ENCODE measurements at places on chromosomes 11 and 22.

DNA sequence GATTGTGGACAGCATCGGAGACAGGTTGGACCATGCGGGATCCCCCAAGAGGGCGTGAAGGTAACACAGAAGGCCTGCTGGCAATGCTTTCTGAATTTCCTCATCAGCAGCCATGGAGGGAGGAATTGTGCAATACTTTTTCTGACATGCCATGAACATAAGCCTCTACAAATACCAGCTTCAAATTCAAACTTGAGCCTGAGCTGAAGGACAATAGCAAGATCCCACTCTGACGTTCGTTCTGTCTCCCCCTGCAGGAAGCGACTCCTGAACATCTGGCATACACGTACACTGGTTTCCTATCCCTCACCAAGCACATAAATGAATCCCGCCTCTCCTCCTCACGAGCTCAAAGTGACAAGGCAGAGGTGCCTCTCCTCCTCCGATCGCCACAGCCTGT is 312.2 kb downstream of the BRD1 start:
- no peak for DNase-seq

DNA sequence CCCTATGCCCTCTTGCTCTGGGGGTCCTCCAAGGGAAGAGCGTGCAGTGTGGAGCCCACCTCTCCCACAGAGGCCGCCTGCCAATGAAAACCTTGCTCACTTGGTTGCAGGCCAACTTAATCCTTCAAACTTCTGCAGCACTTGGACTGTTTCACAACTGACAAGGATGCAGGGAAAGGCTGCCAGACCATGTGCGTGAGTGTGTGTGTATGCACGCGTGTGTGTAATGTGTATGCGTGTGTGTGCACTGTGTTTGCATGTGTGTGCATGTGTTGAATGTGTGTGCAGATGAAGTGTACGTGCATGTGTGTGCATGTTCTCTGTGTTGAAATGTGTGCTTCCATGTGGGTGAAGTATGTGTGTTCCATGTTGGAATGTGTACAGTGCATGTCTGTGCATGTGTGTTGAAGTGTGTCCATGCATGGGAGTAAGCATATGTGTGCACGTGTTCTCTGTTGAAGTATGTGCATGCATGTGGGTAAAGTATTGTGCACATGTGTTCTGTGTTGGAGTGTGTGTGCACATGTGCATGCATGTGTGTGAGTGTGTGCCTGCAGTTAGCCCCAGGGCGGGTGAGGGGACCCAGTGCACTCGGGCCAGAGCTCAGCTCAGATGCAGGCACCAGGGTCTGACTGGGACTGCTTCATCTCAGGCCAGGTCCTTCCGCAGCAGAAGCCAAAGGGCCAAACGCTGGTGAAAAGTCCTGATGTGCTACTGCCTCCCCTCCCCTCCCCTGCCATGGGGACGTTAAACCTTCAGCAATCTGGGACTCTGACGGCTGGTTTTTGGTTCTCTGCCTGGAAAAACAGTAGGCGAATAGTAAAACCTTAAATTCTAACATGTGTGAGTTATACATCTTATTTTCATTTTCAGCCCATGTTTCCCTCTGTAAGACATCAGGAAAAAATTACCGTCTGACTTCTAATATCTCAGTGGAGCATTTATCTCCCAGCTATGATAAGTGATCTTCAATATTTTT is 72.0 kb downstream of the FLI1 start:
- no peak for DNase-seq

DNA sequence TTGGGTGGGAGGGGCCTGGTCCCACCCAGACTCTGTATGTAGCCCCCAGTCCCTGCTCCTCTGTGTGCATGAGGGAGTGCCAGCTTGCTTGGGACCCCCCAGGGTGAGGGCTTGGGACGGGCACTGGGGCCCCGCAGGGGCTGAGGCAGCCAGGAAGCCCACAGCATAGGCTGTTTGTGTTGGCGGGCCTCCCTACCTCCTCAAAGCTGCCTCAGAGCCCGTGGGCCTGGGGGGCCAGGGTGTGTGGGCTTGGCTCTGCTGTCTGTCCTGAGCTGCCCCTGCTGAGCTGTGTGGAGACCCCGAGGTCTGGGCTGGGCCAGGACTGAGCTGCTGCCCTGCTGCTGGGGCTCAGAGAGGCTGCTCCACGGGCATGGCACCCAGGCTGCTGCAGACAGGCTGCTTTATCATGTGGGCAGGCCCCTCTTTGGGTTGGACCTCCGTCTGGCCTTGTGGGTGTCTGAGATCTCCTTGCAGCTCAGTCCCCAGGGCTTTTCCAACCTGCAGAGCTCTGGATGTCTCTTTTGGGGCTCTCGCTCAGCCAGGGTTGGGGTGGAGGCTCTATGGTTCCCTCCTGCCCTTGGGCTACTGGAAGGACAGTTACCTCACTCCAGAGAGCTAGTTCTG is 3.3 kb downstream of the TSPAN4 start:
- DNase-seq = no peak

- DNase-seq = peak; percentile 36
Observed at GRCh38 chr22:32920032-32920628, 118.6 kb downstream of the TIMP3 start.

DNA sequence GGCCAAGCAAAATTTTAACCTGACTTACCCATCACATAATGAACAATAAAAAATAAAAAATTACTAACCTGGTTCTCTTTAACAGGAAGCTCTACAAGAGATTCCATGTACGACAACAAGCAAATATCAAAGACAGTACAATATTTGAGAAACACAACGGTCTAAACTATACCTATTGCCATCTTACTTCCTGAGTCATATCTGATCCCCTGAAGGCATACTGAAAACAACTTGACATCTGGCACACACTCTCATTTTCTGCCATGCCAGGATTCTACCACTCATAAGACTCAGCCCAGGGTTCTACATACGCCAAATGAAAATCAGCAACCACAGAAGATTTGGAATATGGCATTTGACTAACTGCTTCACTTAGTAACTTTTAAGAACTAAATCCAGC is 13.8 kb downstream of the DENND5A start:
- no peak for DNase-seq

GRCh38 chr11:12206529-12206928 is 96.1 kb downstream of the MICAL2 start:
- no peak for DNase-seq

DNA sequence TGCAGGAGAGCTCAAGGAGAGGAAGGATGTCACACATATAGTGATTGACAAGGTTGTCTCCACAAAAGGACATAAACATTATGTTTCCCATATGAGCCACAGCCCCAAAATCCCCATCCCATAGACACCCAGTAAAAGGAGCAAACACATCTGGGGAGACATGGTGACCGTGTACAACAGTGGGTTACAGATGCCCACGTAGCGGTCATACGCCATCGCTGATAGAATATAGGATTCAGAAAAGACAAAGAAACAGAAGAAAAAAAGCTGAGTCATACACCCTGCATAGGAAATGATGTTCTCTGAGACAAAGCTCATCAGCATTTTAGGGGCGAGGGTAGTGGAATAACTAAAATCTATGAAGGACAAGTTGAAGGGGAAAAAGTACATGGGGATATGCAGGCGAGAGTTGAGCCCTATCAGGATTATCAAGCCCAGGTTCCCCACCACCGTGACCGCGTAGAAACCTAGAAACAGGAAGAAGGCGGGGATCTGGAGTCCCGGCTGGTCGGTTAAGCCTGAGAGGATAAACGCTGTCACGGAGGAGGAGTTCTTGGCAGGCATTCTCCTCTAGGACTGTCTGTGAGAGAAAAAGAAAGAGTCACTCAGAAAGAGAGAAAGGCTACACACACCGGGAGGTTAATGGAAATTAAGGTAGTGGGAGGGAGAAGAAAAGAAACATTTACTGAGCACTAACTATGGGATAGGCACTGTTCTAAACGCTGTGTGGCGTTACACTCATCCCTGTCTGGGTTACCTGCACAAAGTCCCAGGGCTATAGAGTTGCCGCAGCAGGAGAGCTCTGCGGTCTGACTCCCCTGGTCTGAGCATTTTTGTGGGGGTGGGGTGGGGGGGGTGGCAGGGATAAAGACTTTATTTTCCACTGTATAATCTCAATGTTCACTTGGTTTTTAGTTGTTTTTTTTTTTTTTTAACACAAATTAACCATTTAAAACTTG is 36.1 kb upstream of the OR8B8 start:
- peak; percentile 33 for DNase-seq

GRCh38 chr22:44298406-44299091 is 14.2 kb downstream of the SHISAL1 start:
- no peak for DNase-seq

DNA sequence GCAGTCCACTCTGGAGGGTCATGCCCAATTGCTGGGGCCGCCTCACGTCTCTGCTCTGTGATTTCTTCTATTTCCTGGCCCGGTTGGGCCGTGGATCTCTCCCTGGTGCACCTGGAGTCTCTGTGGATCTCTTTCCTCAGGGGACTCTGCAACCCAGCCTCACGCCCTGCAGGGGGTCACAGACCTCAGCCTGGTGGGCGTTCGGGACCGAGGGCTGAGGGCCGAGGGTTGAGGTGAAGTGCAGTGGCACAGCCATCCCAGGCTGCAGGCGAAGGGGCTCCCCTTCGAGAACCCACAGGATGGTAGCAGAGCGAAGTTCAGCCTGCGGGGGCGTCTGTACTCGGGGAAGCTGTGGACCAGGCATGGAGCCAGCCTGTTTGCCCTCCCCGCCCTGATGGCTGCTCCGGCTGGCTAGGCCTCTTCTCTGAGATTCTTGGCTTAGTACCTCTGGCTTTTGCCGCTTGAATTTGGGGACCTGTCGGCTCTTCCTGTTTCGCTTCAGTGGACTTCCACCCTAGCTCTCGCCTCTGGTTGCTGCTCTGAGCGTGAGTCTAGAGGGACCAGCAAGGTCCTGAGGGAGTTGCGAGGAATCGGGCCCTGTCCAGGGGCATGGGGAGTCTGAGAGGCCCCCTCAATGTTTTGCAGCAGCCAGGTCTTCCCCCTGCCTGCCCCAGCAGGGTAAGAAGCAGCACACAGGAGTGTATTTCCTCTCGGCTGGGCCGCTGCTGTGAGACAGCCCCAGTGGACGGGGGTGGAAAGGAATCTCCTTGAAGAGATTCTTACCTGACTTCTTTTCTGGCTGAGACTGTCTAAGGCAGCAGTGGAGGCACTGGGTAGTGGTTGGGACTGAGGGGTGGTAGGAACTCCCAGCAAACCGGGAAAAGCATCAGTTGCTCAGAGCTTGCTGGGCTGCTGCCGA is 140.8 kb downstream of the TBC1D22A start:
- no peak for DNase-seq

GRCh38 chr11:13256216-13256615 is 21.4 kb upstream of the BMAL1 start:
- DNase-seq = no peak

DNA sequence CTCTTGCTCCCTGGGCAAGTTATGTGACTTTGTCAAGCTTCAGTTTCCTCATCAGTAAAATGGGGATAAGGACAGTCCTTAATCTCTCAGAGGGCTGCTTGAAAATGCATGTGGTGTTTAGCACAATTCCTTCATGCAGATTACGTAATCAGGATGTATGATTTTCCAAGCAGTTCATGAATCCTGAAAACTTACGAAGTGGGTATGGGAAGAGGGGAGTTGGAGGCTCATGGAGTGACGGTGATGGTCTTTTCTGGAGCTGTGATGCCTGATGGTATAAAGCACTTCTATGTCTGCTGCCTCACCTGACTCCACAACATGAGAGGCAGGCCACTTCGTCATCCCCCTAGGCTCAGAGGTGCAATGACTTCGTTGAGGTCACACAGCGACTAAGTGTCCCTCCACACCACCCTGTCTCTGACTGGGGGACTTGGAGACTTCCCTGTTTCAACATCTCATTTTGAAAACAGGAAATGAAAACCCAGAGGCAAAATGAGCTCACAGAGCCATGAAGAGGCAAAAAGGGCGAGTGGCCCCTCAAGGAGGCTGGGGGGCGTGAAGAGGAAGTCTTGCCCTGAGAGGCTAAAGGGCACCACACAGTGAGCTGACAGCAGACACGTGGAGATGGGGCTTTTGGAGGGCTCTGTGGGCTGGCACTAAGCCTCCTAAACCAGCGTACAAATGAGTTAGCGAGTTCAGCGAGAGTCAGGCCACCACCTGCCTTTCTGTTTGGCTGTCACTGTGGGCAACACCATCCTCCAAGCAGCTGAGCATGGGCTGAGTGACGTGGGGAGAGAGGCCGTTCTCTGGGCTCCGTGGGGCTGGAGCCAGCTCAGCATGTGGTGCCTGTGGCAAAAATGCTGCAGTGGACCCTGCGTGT is 10.1 kb downstream of the MCM5 start:
- no peak for DNase-seq

DNA sequence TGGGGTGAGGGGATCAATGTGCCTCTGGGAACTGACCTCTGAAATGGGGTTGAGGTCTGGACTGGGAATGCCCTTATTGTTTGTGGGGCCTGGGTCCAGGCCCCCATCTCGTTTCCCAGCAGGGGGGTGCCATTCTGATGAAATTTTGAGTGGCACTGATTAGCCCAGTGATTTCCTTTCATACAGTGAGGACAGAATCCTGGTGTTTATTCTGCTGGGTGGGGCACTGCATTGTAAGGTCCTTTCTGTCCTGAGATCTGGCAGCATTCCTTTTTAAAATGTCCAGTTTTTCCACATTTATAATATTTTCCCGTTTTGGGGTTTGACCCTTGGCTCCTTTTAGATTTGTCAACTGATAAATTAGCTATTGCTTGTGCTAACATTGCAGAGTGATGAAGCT is 27.1 kb downstream of the OR10A6 start:
- no peak for DNase-seq

GRCh38 chr11:2807025-2807681 is 78.4 kb downstream of the CDKN1C start:
- no peak for DNase-seq

DNA sequence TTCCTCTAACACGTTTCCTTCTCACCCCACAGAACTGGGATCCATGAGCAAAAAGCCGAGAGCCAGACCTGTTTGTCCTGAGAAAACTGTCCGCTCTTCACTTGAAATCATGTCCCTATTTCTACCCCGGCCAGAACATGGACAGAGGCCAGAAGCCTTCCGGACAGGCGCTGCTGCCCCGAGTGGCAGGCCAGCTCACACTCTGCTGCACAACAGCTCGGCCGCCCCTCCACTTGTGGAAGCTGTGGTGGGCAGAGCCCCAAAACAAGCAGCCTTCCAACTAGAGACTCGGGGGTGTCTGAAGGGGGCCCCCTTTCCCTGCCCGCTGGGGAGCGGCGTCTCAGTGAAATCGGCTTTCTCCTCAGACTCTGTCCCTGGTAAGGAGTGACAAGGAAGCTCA is 24.0 kb downstream of the CD5 start:
- no peak for DNase-seq

- DNase-seq = no peak
Observed at GRCh38 chr22:37764622-37765021, 43.1 kb upstream of the GCAT start.

GRCh38 chr22:43891360-43892182 is at the start of gene PNPLA5:
Gene PNPLA5 (minus strand): TSS chr22:43892013. CDS start chr22:43891880, 133 bp downstream.
- no peak for DNase-seq

GRCh38 chr11:103803062-103803461 is 233.4 kb upstream of the DDI1 start:
- no peak for DNase-seq

DNA sequence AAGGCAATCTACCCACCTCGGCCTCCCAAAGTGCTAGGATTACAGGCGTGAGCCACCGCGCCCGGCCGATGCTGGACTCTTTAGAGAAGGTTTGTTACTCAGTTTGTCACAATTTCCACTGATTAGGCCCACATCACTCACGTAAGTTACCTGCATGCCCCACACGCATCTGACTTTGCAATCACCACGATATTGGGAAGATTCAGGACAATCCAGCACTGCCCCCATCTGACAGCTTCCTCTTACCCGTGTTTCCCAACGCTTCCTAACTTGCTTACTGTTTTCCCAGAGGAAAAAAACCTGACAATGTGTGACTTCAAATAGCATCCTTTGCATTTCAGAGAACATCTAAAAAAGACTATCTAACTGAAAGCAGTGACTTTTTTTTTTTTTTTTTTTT is 21.8 kb upstream of the EIF3M start:
- DNase-seq = no peak
